ENCODE measurements at places on chromosomes 7 and 10.

DNA sequence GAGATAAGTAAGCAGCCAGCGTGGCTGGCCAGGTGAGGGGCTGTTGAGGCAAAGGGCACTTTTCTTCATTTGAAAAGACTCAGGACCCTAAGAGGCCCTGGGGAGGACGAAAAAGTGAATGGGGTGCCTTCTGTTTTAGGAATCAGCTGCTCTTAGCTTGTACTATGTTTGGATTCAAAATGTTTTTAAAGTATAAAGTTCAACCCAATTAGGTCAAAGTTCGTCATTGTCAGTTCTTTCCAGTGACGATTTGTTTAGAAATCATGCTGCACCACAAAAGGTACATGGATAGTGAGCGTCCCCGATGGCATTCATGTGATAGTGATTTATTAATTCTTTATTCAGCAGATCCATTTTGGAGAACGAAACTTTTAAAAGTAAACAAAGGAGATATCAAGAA is 338.2 kb downstream of the SDK1 start:
- DNase-seq = no peak

DNA sequence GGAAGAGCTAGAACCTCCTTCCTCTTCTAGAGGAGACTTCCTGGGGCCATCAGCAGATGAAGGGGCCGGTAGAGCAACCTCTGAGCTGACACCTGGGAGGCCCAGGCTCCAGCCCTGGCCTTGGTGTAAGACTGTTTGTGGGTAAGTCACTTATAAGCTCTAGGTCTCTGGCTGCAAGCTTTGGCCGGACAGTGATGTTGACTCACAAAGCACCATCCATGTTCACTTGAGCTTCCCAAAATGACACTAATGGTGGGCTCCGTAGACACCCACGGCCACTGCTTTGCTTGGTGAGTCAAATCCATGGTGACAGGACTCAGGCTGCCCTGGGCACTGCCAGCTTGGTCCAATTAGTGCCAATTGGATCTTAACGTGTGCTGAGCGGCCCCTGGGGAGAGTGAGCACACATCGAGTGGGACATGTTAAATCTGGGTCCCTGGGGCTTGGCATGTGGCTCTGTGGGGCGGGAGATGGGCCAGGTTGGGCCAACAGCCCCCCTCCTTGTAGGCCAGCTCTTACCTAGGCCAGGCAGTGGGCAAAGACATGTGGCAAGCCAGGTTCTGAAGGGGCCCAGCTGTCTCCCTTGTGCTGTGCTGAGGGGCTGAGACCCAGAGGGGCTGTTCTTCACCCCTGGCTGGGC is 16.7 kb downstream of the NEURL1 start:
- DNase-seq = no peak

DNA sequence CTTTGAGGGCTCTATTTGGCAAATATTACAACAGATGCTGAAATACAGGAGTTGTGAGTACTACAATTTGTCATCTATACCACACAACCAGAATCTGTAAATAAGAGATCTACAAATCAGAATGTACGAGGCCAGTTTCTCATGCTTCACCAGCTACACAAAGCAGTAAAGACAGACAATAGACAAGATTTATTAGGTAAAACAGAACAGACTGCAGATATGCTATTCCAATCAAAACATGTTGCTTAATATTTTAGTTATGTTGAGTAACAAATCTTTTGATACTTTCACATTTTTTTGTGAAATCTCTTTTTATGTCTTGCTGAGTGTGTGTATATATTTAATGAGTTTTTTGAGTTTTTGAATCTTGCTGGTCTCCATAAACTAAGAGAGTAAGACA is 109.1 kb downstream of the CHCHD3 start:
- no peak for DNase-seq

- no peak for DNase-seq
Observed at GRCh38 chr10:44477046-44477425, 92.1 kb upstream of the CXCL12 start.

- no peak for DNase-seq
Observed at GRCh38 chr10:7756360-7756992, 31.3 kb downstream of the KIN start.

DNA sequence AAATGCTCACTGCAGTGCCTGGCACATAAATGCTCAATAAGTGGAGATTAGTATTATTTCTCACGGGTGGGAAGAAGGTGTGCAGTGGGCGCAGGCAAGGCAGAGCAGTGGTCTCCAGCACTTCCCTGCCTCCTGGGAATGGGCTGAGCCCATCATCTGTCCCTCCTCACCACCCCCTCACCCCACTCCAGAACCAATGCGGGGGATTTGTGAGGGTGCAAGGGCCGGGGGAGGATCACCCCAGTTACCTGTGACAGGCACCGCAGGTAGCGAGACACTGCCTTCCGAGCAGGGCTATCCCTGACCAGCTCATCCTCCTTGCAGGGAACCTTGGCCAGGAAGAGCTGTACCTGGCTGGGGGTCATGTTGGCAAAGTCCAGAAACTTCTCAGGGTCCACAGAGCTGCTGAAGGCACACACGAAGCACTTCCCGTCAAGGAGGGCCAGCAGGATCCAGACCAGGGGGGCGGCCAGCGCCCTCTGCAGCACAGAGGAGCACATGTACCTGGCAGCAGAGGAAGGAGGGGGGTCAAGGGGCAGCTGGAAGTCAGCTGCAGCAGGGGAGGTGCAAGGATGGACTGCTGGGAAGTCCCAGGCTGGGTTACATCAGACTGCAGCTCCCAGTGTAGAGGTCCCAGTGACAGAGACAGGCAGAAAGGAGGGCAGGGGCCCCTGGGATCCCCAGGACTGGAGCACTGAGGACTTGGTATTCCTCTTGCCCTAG is 2.8 kb downstream of the CALHM3 start:
- no peak for DNase-seq

DNA sequence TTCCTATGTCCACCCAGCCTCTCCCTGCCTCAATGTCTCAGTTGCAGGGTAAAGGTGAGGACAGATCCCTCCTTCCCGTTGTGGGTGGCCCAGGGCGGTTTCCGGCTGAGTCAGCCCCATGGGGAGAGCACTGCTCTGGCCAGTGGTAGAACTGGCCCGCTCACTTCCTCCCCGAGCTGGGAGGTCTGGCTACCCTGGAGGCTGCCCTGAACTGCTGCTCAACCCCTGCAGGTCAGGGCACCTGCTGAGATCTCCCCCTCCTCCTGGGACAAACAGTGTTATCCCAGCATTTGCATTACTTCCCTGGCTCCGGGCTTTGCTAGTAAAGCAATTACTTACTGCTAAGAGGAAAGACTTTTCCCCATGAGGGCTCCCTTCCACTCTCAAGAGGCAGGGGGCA is 21.4 kb upstream of the IMPDH1 start:
- no peak for DNase-seq

DNA sequence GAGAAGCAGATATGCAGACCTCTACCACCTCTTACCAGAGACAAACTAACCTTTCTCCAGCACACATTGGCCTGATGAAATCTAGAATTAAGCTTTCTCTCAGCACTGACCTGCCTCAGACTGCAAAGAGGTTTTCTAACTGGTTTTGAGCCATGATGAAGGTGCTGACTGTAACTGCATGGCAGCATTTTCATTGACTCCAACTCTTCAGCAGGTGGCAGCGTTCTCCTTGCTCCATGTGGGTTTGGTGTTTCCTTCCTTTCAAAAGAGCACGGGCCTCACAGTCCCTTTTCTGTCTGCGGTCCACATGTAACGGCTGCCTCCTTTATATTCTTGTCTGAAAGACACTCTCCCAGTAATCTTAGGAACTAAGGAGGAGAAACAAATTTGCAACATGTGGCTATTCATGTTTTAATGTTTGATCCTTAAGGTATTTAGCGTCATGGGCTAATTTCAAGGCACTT is 12.6 kb downstream of the KLLN start:
- no peak for DNase-seq

DNA sequence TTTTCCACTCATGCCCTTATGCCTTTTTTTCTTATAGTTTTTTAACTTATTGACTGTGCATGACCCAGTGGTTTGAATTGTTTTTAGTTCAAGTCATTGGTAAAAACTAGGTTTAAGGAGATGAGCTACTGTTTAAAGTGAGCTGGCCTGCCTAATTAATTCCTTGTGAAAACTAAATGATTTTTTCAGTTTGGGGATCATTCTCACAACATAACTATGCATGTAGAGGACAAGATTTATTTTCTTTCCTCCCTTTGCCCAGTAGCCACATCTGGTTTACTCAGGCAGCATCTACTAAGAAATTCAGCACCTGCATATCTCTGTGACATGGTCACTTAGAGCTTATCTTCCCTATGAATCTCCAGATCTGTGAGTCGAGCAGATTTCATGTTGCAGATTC is 1.7 kb downstream of the ADO start:
- DNase-seq = no peak

Data from stimulated activated CD8-positive, alpha-beta memory T cell treated with anti-CD3 and anti-CD28 coated beads, Interleukin-15, amount 100 ng/mL, for 1 hour (primary cell).